ENCODE measurements at places on chromosomes 3 and 15.

DNA sequence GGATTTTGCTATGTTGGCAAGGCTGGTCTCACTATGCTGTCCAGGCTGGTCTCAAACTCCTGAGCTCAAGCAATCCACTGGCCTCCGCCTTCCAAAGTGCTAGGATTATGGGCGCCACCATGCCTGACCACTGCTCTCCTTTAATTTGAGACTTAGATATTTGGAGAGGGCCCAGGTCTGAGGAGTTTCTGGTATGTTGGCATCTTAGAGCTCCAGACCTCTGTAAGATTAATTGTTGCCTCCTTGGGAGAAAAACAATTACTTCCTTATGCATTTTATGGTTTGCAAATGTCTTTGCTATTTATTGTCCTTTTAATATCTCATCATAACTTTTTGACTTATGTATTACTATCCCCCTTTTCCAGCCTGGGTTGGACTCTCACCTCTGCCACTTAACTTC lies 2.9 kb downstream of the ZNF774 start:
- no peak for DNase-seq

GRCh38 chr3:71502066-71502625 lies 81.4 kb downstream of the FOXP1 start:
- DNase-seq, result no peak

DNA sequence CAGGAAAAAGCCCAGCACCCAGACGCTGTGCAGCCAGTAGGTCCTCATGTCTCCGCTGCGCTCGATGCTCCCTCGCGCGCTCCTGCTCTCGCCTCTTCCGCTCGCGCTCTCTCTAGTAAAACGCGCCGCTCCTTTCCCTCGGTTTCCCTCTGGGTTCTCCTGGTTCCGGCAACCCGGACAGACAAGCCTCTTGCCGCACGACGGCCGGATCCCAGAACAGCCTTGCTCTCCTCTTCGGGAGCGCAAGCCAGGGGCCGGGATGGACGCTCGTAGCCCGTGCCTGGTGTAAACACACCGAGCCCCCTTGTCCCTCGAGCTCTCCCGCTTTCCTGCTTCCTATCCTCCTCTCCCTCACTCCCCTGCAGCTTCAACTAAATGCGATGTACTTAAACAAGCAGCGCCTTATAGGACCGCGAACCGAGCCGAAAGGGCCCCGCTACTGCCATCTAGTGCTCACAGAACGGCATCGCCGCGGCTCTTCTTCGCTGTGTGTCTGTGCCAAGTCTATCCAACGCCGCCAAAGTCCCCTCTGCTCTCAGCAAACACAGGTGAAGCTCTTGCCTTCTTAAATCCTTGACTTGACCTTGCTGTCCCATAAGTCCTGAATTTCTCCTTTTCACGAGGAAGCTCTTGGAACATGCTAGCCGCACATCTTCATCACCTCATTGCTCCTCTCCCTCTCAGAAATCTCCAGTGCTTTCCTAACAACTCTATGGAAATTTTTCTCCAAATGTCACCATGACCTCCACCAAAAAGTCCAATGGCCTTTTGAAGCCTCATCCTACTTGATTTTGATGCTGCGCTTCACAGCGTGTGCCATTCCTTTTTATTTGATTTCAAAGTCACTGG lies 1037.2 kb downstream of the IGSF11 start:
- no peak for DNase-seq

DNA sequence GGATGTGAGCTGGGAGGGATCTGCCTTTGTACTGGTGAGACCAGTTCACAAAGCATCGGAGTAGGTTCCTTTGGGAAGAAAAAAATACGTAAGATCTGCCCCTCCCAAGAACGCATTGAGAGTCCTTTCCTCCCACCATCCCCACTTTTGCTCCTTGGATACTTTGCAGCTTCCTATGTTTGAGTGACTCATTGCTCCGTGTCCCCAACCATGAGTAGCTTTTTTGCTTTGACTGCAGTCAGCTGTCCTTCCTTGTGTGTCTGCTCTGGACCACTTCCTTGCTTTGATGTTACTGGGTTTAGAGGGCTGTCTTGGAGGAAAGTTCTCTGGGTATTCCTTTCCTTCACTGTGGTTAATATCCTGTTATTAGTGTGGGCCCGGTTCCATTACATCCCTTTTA lies 43.2 kb upstream of the PTPN23 start:
- DNase-seq, result no peak

GRCh38 chr15:93454788-93455187 lies 365.8 kb upstream of the RGMA start:
- DNase-seq, result no peak

DNA sequence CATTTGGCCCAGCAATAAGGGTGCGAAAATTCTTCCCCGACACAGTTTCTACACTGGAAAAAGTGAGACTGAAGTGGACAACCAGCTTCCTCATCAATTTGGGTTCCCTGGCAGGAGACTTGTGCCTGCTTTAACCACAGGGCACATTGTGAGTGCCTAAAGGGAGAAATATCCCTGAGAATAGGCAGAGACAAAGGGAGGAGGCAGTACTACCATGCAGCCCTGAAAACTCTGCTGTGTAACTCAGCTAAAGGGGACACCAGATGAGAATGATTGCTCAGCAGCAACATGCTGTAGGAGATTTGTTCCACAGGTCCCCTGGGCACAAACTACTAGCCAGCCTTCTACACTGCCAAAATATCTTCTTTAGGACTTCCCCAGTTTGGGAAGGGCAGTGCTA lies 15.6 kb upstream of the KPNA4 start:
- no peak for DNase-seq

DNA sequence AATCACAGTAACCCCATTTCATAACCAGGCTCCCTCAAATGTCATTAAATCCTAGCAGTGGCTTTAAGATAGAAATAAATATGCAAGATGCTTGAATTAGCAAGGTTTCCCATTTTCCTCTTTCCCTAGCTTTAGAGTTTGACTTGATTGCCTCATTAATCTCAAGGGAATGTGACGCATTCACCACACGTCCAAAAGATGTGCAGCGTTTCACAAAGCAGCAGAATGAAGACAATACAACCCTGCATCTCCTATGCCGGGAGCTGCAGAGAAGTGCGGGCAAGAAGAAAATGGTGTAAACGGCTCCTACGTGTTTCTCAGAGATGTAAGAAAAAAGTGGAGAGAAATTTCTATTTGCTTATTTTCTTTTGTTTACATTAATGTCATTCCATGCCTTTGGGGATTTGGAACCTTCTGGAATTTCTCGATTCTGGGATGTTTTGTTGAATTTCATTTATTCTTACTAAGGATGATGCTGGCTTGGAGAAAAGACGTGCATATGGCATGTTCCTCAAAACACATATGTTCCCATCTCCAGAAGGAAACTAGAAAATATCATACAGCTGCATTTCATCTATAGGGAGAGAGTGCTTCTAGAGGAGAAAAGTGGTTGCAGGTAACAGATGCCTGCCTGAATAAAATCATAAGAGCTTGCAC lies 27.8 kb upstream of the FRMD4B start:
- no peak for DNase-seq

Measured in activated CD4-positive, CD25-positive, alpha-beta regulatory T cell treated with anti-CD3 and anti-CD28 coated beads, Interleukin-2, amount 50 U/mL, for 16 hours (primary cell).